ENCODE measurements at places on chromosomes 7 and 10.

DNA sequence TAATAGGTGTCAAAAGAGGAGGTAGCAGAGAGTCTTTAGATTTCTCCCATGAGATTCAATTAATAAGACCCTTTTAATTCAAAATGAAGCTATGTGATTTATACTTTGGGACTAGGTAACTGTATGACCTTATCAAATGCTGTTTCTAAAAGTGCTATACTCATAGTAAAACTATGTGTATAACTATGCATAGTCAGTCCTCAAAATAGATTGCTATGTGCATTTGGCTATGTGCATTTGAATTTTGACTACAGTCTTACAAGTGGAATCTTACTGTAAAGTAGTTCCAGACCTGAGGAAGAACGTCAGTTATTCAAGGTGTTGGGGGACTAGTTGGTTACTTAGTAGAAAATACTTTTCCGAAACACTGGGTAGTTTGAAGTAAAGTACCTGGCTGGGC is 36.9 kb downstream of the ADD3 start:
- DNase-seq: no peak

- no peak for DNase-seq
Observed at GRCh38 chr10:47055386-47056246, 144.4 kb downstream of the PTPN20 start.

- DNase-seq: no peak
Observed at GRCh38 chr7:5589819-5590595, 166.4 kb upstream of the TNRC18 start.

DNA sequence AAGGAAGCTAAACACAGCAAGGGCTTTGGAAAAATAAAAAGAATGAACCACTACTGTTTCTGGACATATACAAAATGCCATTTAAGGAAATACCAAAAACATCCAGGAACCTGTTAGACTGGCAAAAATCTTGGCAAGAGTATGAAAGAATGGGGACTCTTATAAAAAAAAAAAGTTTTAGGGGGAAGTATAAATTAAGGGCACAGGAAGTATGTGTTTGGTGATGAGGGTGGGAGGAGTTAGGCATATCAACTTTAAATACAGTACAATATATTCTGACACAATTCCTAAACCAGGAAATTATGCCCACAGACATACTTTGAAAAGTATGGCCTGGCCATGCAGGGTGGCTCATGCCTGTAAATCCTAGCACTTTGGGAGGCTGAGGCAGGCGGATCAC is 74.2 kb downstream of the WAPL start:
- DNase-seq: no peak

DNA sequence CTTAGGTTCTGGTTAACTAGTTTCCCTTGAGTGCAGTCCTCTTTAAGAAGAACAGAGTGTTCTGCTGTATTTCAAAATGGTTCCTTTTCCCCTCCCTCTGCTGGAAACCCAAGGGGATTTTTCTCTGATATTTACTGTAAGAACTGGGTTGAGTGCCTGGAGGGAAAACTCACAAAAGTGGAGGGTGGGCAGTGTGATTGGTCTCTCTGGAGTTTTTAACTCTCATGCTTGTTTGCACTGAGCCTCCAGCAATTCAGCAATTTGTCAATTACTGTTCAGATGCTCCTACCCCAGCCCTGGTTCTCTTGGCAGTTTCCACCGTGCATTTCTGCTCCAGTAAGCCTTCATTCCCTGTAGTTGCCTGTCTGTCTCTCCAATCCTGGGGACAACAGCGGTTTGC is 273.4 kb upstream of the SORCS1 start:
- DNase-seq: no peak

DNA sequence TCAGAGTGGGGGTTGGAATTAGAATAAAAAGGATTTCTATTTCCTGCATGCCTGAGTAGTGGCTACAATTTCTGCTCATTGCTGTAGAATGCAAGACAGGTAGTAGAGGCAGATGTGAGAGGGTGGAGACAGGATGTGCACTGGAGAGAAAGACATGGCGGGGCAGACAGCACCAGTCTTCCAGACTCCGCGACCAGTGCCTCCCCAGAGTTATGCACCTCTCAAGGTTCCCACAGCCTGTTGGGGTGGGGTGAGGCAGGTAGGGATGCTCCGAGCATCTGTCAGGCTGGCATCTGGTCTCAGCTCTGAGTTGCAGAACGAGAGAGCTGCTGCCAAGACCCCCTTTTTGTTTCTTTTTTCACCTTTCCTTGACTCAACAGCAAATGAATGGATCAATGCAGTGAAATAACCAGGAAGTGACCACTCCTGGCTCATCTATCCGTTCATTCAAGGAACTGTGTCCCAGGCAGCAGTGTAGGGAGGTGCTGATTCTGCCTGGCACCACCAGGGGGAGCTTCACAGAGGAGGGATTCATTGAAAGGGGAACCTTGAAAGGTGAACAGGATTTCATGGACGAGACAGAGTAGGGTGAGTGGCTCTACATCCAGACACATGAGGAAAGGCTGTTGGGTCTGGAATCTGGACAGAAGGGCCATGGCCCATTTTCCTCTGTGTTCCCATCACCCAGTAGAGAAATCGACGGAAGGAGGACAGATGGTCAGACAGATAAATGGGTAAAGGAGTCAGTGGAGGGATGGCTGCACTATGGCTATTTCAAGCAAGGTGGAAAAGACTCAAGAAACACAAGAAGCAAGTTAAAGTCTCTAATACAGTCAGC is 17.2 kb upstream of the SLC18A3 start:
- peak; percentile 61 for DNase-seq

DNA sequence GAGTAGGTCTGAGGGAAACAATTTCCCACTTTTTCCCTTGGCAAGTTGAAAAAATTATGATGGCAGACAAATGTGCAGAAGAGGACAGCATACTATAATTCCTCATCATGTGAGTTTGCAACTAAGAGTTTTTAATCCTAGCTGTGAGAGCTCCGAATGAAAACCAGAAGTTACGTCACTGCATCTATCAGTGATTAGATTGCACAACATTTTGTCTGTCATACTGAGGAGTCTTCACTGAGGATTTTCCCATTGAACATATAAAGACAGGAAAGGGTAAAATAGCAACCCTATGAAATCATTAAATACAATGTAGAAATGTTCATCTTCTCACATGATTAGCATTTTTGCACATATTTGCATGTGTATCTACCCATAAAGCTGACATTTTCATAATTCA is 45.8 kb downstream of the ZNF736 start:
- no peak for DNase-seq

DNA sequence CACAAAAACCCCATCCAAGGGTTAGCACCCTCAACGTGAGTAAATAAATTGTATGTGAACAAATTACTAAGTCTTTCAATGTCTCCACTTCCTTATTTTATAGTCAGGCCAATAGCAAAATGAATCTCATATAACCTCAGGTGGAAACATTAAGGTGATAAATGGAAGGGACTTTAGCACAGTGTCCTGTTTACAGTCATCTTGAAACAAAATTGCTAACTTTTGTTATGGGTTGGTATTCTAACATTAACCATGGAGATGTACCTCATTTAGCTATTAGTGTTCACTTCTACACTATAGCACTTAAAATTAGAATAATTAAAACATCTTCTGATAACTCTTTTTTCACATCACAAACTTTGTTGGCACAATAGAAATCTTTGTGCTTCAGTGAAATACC is 255.8 kb upstream of the CNTNAP2 start:
- DNase-seq: no peak

DNA sequence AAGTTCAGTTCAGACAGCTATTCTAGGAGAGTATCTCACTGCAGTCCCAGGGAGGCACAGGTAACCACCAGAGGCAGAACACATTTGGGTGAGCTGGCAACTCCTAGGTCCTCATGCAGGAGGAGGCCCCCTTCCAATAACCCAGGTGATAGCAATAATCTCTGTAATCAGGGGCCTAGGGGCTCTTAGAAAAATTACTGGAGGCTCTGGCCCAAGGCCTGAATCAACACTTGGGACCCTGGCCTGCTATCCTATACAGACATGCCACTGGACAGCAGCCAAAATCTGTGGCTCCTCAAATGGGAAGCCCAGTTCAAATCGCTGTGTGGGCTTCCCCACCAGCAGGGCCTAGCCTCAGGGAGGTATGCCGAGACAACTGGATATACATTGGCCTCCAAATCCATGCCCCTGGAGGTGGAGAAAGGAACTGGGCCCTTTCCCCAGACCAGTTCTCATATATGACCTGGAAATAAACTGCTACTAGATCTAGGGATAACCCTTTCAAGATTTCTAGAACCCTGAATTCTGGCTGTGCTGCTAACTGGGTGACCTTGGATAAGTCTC is 1.6 kb downstream of the AVPI1 start:
- no peak for DNase-seq

GRCh38 chr7:42661312-42661711 is 250.6 kb downstream of the C7orf25 start:
- DNase-seq: peak; percentile 69

GRCh38 chr10:128843972-128844371 is 623.1 kb upstream of the MGMT start:
- no peak for DNase-seq

All from COLO829 (cell line).